ENCODE measurements at places on chromosomes 7 and 10.

DNA sequence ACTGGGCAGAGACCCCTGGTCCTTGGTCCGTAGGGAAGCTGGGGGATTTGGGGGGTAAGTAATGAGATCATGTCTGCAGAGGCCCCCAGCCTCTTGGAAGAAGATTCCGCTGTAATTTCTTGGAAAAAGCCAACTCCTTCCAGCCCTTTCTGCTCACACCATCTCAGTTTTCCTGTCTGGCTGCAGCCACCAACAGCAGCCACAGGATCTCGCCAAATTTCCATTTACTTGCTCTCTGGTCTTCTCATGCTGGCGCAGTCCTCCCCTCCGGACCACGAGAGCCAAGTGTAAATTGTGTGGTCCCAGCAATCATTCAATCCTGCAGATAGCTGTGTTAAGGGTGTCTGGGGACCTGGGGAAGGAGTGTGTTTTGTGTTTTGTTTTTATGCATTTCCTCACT is 49.6 kb downstream of the ASB13 start:
- no peak for DNase-seq

GRCh38 chr7:148723846-148724245 is 25.1 kb downstream of the CUL1 start:
- DNase-seq = no peak

DNA sequence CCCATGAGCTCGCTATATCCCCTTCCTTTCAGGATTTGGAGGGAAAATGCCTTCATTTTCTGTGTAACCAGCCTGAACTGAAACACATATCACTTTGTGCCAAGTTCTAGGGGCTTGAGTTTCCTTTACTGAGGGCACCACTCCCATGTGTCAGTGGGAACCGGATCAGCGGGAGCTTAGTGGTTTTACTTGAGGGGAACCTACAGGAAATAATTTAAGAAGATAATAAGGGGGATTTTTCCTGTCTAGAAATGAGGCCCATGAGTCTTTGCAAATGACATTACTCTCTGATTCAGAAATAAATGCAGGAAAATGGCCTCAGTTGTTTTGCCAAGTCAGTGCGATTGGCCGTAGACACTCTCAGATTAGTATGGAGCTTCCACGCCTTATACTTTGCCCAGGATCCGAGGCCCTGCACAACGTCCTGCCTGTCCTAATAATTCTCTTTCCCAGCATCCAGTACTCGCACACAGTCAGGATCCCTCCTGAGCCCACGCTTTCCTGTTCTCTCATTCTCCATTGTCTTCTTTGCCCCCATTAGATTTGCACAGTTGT is 86.4 kb upstream of the LYZL1 start:
- DNase-seq = no peak

DNA sequence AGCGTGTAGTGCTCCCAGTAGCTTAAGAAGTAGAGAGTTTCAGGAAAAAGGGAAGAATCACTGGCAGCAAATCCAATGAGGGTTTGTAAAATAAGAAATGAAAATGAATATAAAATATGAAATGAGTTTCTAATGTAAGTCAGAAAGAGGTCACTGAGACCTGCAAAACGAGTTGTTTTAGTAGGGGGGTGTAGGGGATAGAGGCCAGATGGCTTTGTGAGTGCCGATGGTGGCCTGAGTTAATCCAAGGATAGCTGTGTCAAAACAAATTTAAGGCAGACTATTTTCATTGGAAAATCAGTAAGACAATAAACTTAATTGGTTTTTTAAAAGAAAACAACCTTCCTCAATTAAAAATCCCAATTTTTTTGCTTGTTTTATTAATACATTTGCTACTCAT is 745 bp upstream of the ASB15 start:
- no peak for DNase-seq

- no peak for DNase-seq
Measured at GRCh38 chr10:27100813-27101347, 586 bp upstream of the ANKRD26 start.

DNA sequence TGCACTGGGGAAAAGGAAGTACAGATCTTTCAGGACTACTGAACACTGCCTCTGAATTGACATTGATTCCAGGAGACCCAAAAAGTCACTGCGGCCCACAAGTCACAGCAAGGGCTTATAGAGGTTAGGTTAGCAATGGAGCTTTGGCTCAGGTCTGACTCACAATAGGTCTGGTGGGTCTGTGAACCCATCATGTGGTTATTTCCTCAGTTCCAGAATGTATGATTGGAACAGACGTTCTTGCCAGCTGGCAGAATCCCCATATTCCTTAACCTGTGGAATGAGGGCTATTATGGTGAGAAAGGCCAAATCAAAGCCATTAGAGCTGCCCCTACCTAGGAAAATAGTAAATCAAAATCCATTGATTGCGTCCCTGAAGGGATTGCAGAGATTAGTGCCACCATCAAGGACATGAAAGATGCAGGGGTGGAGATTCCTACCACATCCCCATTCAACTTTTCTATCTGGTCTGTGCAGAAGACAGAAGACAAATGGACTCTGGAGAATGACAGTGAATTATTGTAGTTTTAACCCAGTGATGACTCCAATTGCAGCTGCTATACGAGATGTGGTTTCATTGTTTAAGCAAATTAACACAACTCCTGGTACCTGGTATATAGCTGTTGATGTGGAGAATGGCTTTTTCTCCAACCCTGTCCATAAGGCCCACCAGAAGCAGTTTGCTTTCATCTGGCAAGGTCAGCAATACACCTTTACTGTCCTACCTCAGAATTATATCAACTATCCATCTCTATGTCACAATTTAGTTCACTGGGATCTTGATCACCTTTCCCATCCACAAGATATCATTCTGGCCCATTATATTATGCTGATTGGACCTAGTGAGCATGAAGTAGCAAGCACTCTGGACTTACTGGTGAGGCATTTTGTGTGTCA is 44.5 kb upstream of the PIK3CG start:
- no peak for DNase-seq

GRCh38 chr7:129072479-129073011 is 17.6 kb upstream of the TNPO3 start:
- DNase-seq = no peak

- no peak for DNase-seq
Measured at GRCh38 chr10:75097666-75098285, 13.7 kb upstream of the SAMD8 start.

GRCh38 chr10:51876503-51876902 is 177.1 kb upstream of the CSTF2T start:
- DNase-seq = no peak

DNA sequence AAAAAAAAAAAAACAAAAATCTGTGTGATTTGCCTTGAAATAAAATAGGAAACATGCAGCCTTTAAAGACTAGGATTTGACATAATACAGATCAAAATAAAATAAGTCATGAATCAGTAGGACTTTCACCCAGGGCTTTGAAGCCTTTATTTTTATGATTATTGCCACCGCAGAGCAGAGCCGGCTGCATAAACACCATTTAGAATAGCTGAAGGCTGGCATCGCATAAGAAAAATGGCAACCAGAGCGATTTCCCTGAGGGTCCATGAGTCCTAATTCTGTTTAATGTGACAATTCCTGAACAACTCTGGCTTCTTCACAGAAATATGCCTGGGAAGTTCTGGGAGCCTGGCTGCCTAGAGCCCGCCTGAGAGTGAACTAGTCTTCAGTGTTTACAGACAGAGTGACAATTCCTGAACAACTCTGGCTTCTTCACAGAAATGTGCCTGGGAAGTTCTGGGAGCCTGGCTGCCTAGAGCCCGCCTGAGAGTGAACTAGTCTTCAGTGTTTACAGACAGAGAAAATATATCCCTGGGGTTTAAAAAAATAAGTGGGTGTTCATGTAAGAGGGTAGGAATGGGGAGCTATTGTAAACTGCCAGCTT is 112.0 kb downstream of the EEPD1 start:
- no peak for DNase-seq

DNA sequence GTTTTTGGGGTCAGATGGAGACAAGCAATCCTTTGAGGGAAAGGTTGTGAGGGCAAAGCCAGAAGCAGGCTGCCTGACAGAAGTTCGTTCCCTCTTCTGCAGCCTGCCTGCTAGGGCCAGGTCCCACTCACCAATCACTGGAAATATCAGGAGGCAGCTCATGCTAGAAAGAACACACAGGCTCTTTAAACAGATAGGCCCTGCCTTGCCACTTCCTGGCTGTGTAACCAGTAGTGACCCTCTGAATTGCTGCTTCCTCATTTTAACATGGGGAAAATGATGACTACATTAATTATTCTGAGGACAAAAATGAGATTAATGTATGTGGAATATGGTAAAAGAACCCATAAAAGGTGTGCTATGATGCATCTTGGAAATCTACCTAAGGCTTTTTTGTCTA is 50.5 kb upstream of the MRLN start:
- no peak for DNase-seq

- no peak for DNase-seq
Measured at GRCh38 chr10:94428766-94429707, 26.7 kb downstream of the TBC1D12 start.

GRCh38 chr10:31320550-31321211 is 1.7 kb downstream of the ZEB1 start:
- no peak for DNase-seq

DNA sequence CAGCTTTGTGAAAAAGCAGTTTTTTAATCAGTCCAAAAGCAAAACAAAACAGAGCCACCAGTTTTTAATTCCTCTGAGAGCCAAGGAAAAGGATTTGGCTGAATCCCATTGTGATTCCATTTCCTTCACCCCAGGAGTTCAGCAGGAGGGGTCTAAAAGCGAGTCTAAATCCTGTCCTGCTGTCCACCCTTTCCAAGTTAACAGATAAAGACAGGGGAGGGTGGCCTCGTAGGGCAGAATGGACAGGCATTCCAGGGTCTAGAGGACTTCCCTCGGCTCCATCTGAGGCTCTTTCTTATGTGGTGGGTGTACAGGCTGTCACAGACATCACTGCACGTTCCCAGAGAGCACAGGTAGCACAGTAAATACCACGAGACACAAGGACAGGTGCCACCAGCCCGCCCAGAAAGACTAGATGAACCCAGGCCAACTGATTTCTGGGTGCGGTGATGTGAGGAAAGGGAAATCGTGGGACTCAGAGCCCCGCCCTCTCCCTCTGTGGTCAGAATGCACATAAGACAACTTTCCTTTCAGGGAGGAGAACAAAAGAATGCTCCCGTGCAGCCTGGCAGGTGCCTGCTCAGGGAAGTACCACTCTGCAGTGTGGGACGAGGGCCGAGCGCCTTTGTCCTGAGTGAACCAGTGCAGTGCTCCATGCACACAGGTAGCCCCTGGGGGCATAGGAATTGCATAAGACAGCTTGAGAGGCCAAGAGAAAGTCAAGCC is 119.7 kb downstream of the ABLIM1 start:
- no peak for DNase-seq

- DNase-seq = no peak
Measured at GRCh38 chr10:110530131-110530831, 32.6 kb downstream of the DUSP5 start.

GRCh38 chr7:15495170-15495569 is 66.6 kb downstream of the AGMO start:
- no peak for DNase-seq

DNA sequence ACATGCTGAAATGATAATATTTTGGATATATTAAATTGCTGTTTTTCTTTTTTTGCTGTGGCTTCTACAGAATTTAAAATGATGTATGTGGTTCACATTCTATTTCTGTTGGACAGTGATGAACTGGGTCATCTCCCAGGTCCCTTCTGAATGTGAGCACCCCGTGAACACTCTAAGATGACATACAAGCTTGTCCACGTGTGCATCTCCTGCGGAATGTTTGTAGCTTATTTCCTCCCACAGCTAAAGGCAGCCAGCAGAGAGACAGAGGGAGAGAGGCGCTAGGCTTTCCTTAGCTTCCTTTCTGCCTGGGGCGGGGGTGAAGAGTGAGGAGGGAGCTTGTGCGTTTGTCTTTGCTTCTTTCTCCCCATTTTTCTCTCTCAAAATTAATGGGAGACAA is 219.1 kb downstream of the EMX2 start:
- no peak for DNase-seq

DNA sequence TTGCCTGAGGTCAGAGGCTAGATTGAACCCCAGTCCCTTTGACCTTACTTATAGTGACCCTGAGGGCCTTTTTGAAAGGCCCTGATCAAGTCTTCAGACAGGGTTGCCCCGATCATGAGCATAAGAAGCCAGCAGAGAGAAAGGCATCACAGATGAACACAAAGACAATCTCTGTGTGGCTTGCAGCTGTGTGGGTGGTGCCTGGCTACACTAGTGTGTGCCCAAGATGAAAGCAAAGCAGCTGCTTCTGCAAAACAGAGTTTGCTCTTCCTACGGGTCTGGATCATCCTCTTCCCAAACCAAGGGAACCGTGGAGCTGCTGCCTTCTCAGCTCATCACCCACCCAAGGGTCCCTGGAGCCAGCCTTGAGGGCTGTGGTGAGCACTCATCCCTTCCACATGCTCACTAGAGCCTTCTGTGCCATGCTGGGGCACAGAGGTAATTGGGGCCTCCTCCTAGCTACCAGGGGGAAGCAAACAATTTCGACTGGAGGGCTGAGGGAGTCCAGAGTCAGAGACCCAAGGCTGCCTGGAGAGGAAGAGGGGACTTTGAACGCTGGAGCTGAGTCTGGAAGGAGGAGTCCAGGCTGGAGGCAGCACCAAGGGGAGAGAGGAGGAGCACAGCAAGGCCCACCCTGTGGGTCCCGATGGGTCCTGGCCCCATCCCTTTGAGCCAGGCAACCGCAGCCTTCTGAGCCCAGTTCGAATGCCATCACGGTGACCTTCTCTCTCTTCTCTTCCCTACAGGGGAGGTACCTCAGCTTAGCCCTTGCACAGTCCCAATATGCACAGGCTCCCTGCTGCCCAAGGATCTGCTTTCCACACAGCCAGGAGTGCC is 42.3 kb downstream of the ANTXRL start:
- no peak for DNase-seq

GRCh38 chr7:3882782-3883181 is 581.7 kb downstream of the SDK1 start:
- no peak for DNase-seq

- DNase-seq = no peak
Measured at GRCh38 chr10:132168571-132169030, 18.1 kb upstream of the DPYSL4 start.

GRCh38 chr7:17640730-17641377 is 299.4 kb downstream of the SNX13 start:
- no peak for DNase-seq

DNA sequence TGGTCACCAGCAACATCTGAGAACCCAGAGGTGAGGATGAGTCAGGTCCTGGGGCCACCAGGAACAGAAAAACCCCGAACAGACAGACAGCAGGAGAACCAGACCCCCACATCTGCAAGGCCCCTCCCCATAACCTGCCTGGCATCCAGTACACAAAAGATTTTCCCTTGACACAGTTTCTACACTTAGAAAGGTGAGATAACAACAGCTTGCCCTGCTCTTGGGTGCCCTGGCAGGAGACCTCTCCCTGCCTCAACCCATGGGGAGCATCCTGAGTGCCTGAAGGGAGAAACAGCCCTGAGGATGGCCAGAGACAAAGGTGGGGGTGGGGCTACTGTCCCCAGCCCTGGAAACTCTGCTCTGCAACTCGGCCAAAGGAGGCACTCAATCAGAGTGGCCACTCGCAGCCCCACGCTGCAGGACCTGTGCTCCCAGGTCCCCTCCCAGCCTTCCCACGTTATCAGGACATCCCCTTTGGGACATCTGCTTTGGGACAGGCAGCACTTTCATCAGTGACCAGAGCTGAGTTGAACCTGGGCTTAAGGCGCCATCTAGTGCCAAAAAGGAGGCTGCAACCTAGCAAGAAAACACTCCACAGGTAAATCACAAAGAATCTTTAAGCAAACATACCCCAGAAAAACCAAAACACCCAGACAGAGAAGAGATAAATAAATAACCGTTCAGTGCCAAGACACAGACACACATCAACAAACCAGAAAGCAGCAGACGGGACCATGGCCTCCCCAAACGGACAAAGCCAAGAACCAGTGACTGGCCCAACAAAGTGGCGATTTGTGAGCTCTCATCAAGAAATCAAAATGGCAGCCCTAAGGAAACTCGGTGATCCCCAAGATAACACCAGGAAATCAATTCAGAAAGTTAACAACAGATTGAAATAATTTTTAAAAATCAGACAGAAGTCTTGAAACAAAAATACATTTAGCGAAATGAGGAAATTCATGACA is 233.7 kb downstream of the PTPRN2 start:
- DNase-seq = no peak
